ENCODE measurements at places on chromosomes 7 and 10.

- DNase-seq, result no peak
Observed at GRCh38 chr7:83469076-83469475, 179.9 kb downstream of the SEMA3E start.

- DNase-seq, result no peak
Observed at GRCh38 chr7:98112077-98112476, 5.4 kb downstream of the LMTK2 start.

DNA sequence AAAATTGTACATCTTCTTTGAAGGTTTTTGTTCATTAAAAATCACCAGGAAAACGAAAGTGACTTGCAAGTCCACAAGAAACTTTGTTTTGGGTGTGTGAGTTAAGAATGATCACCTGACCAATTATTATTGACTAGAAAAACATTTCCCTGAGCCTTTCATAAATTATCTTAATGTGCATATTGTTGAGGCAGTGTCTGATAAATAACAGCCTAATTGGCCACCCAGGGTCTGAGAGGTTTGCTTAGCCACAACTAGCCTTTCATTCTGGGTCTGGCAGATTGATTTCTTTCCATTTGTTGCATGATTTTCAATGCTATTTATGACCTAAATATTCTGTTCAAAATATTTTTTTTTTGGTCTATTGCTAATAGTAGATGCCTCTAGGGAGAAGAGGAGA is 152.8 kb downstream of the AUTS2 start:
- no peak for DNase-seq

GRCh38 chr10:120507175-120507574 is 50.1 kb downstream of the PLPP4 start:
- DNase-seq, result no peak

DNA sequence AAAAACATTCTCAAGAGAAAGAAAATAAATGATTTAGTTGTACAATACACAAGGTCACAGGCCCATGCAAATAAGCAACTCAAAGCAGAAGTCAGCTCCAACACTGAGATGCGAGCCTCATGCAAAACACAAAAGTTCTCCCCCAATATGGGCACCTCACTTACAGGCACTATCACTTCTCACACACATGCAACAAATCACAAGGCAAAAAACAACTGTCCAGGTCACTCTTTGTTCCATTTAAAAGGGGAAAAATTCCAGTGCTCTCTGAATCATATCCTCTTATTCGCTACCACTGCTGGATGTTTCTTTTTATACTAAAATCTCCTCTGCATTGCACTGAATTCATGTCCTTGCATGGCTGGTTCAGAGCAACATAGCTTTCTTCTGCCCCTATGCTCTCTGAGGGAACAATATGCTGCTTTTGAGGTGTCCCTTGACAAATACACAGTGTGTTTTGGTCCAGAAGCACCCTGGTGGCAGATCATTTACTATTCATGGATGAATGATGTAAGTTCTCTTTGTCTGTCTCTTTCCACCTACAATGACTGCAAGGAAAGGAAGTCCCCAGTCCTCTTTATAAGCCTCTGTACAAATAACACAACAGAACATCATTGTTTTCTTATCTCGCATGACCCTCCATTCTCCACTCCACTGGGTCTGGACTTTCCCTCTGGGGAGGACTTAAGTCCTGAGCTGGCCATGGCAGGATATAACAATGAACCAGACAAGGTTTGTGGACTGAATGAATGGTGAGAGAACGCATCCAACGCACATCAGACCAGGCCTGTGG is 85.4 kb upstream of the GSDME start:
- no peak for DNase-seq

DNA sequence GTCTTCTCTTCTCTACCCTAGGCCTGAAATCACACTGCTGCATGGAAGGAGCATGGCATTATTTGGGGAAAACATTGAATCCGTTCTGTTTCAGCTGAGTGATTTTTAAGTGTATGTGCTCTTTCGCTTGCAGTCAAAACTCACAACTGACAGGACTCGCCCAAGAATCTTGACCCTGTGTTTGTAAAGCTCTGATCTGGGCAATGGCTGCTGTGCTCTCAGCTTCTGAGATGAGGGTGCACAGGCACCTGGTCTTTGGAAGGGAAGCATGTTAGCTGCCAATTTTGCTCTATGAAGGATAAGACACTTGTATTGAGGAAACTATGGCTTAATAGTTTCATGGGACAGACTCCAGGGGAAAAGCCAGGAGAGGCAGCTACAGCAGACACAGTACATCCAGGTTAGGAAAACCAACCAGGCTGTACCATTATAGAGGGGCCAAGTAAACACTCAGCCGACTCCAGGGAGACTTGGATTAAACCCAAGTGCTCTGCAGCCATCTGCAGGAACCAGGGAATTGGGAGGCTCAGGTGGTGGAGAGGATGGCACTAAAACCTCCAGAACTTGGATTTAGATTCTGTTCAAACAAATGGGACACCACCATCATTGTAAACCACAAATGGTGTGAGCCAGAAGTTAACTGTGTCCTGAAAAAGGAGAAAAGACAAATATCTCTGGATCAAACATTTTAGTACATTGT is 43.3 kb downstream of the LYZL1 start:
- no peak for DNase-seq

- DNase-seq, result no peak
Observed at GRCh38 chr10:109966961-109967738, 40.6 kb upstream of the ADD3 start.

DNA sequence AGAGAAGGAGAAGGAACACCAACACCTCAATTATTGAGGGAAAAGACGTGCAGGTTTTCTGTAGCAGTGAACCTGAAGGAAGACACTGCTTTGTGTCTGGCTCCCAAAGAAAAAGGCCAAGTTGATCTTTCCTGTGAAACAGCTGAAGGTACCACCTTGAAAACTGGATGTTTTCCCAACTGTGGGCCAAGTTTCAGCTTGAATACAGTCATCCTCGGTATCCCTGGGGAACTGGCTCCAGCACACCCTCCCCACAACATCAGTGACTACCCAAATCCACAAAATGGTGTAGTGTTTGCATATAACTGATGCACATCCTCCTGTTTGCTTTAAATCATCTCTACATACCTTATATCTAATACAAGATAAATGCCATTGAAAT is 297.0 kb upstream of the PITRM1 start:
- DNase-seq, result no peak

DNA sequence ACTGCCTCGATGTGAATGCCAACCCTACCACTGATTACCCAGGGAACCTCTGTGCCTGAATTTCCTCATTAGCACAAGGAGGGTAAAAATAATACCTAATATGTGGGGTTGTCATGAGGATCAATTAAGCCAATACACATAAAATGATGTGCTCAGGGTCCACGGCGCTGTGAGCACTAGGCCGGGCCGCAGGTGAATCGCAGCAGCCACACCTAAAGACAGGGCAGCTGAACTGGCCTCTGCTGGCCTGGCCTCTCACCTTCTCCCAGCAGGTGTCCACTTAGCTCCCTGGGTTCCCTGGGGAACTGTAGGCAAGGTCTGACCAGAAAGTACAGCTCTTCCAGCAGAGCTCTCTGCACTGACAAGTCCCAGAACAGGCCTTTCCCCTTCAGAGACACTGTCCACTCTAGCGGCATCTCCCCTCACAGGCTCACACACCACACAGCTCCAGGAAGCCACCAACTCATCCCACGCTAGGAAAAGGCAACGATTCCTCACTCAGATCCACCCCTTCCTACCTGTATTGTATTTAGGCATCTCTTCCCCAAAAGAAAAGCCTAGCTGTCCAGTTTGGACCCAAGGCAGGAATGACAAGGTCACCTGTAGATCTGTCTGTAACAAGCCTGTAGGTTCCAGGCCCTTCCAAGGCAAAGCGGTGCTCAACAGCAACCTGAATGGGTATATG is 273.1 kb downstream of the USP6NL start:
- DNase-seq, result no peak

GRCh38 chr7:33024189-33024757 is 38.3 kb downstream of the NT5C3A start:
- DNase-seq, result no peak

GRCh38 chr10:1400101-1401070 is 336.9 kb downstream of the ADARB2 start:
- DNase-seq, result no peak

DNA sequence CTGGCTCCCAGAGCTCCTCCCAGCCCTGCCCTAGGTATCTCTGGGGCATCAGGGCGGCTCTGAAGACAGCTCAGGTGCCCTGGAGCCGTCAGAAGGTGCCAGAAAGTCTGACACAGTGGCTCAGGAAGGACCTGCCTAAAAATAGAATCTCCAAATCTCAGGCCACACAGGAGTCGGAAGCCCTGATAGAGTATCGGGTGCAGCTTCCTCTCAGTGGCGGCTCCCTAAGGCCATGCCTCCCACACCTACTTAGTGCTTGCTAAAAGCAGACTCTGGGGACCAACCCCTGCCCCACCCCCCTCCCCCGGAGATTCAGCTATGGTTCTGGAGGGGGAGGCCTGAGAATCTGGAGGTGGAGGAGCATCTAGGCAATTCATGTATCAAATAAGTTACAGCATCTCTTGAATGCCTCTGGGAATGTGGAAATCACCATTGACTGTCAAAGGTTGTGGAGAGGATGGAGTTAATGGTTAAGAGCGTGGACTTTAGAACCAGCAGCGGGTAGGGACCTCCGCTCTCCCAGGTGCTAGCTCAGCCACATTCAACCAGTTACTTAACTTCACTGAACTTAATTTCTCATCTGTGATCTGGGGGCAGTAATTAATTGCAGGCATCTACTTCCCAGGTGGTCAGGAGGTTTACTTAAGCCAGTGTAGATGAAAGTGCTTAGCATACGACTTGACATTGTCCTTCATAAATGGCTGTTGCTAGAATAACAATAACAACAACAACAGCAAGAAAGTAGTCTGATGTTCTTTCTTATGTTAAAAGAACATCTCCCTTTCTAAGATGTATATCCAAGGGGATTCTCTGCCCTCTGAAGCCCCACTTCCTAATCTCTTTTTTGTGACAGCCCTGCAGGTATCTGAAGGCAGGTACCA is 38.6 kb upstream of the MXI1 start:
- DNase-seq, result no peak

GRCh38 chr7:47453093-47454061 is 128.5 kb downstream of the TNS3 start:
- DNase-seq, result no peak

- no peak for DNase-seq
Observed at GRCh38 chr10:121655254-121656144, 57.3 kb upstream of the FGFR2 start.

DNA sequence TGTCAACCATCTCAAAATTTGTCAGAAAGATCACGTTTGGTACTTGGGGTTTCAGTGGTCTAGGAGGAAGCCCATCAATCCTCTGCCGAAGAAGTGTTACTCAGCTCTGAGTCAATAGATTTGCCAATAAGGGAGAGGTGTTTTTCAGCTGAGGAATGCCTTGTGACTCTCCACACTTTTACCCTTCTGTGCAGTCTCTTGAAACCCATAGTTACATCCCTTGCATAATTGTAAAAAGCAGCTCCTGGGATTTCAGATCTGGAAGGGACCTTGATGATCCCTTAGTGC is 47.5 kb downstream of the INSYN2A start:
- DNase-seq, result no peak

Data from activated T-cell treated with anti-CD3 and anti-CD28 coated beads for 48 hours (primary cell).